ENCODE measurements at places on chromosomes 2 and 18.

- DNase-seq: no peak
Measured at GRCh38 chr18:51162617-51163016, 34.9 kb downstream of the MEX3C start.

- DNase-seq: no peak
Measured at GRCh38 chr2:214264171-214264570, 146.7 kb upstream of the VWC2L start.

DNA sequence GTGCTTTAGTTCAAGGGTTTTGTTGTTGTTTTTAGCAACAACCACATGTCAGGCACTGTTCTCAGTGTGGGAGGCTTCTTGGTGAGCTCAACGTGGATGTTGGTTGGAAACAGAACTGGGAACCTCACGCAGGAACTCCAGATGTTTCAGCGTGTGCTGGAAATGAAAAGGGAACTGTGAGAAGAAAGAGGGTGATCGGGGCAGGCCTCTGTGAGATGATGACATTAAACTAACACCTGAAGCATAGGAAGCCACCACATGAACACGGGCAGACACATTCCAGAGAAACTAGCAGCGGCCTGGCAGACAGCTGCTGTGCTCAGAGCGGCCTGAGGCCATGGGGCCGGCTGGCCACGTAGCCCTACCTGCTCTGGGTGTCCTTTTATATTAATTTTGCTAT is 66.4 kb downstream of the COA5 start:
- no peak for DNase-seq

DNA sequence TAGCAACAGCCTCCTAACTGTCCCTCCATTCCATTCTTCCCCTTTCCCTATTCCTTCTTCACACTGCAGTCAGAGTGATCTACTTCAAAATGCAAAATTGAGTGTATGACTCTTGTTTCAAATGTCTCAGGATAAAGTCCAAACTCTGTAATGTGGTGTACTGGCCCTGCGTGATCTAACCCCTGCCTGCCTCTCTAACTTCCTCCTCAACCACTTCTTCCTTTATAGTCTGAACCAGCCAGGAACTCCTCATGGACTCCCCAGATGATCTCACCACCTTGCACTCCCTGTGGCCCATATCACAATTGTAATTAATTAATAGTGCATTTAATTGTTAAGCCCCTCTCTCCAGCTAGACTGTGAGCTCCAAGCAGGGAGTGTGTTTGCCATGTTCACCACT is 3.1 kb upstream of the B3GNT2 start:
- no peak for DNase-seq

GRCh38 chr2:61688369-61689334 is 150.5 kb upstream of the XPO1 start:
- DNase-seq: no peak

DNA sequence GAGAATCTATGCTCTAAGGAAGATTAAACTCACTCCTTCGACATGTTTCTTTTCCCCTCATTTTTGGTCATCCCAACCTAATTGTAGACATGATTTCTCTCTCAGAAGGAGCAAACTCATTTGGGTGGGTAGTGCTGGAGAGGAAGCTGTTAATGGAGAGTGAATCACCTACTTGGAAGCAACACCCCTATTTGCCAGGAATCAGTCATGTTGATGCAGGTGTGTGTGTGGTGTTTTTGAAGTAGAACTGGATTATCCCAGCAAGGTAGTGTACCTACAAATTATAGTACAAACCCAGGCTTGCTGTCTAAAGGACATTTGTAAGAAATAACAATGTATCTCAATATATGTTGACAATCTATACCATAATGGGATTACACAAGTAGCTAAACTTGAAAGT is 186.4 kb downstream of the EPHA4 start:
- no peak for DNase-seq

DNA sequence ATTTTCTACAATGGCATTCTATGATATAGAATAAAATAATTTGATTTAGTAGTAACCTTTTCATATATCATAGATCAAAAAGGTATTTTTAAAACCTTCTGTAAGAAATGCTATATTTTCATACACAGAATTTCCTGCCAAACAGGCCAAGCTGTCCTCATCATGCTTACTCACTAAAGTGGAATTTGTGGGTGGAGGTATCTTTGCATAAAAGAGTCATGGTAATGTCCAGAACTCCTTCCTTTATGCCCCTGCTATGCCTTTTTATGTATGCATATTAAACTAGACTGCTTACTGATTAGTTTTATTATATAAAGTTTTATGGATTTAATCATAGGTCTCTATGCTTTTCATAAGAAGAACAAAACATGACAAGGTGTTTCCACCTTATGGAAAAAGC is 27.5 kb upstream of the MARCHF7 start:
- peak; percentile 82 for DNase-seq

DNA sequence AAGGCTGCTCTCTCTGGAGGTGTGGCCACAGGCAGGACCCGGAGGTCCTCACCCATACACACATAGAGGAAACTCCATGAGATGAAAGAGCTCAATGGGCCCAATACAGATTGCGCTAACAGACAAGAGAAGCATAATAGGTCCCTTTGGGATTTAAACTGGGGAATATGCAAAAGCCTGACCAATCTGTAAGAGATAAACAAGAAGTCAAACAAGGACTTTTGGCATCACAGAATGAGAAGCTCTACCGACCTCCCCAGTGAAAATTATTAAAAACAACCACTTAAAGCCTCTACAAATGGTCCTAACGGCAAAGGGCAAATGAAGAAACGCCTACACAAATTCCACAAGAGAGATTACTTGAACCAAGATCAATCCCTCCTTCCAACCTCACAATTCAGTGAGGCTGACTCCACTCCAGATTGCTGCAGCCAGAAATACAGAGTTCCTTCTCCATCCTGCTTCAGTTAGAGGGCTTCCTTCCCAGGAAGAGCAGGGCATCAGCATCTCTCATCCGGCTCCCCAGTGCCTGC is 10.8 kb downstream of the IWS1 start:
- DNase-seq: peak; percentile 73

- DNase-seq: peak; percentile 3
Measured at GRCh38 chr2:75476761-75477160, 84.0 kb downstream of the EVA1A start.

- DNase-seq: peak; percentile 13
Measured at GRCh38 chr2:99697811-99698568, 208.2 kb upstream of the REV1 start.

DNA sequence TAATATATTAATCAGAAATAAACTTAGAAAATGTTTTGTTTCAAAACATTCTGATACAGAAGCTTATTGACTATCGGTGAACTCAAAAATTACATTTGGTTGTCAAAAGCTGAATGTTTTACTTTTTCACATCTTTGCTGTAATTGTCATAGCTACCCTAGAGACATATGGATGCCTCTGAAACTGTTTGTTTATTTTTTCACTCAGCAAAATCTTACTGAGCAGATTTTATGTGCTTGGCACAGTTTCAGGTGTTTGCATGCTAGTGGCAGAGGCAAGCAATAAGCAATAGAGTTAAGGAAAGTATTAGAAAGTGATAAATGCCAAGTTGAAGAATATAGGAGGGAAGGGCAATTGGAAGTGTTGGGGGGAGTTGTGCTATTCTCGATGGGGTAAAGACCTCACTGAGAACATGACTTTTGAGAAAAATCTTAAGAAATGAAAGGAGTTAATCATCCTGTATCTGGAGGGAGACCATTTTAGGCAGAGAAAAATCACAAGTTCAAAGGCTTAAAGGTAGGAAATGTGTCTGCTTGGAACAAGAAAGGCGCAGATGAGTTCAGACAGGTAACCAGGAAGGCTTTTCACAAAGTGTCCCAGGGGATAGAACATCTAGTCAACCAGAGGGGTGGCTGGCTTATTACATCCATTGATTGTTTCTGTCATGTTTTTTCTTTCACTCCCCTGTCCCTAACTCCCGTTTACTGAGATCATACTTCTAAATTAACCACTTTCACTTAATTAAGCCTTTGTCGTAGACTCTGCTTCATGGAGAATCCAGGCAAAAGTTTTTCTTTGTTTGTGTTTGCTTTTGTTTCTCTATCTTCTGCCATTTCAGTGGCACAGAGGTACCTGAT is 27.2 kb upstream of the COBLL1 start:
- DNase-seq: no peak

DNA sequence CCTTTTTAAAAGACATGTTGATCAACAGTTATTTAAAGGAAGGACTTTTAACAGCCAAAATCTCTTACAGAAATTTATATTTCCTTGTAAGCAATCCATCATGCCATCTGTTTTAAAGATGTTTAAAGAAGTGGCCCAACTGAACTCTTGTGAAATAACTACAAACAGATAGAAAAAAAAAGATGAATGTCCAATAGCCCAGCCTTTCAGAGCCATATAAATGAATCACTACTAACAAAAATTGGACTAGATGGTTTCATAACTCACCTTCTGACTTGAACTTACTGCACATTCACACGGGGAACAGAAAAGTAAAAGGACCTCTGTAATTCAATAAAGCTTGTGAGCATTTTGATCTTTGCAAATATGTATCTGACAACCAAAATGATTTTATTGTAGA is 319.0 kb upstream of the CHAC2 start:
- DNase-seq: no peak

DNA sequence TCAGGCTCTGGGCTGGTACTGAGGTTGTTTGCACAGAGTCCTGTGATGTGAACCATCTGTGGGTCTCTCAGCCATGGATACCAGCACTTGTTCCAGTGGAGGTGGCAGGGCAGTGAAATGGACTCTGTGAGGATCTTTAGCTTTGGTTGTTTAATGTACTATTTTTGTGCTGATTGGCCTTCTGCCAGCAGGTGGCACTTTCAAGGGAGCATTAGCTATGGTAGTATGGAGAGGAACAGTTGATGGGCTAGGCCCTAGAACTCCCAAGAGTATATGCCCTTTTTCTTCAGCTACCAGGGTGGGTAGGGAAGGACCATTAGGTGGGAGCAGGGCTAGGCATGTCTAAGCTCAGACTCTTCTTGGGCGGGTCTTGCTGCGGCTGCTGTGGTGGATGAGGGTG is 257.0 kb upstream of the GYPC start:
- no peak for DNase-seq

- no peak for DNase-seq
Measured at GRCh38 chr2:59339121-59339836, 1098.2 kb upstream of the FANCL start.

- no peak for DNase-seq
Measured at GRCh38 chr2:216603010-216603883, 30.0 kb upstream of the IGFBP2 start.

All from cardiac fibroblast (primary cell).